ENCODE measurements at places on chromosomes 12 and 14. TPM values are rescaled to one million over a fixed set of nuclear protein-coding genes. Genes with fewer than 3 reads are reported as not detected.

- no peaks in the 10 kb centered on the region for H3K27me3 ChIP-seq
- no peak overlapping the region for H3K4me3 ChIP-seq
- no peaks in the 10 kb centered on the region for H3K36me3 ChIP-seq
- H3K4me1 ChIP-seq = no peaks in the 10 kb centered on the region
Measured at GRCh38 chr12:93339695-93340094, 38.0 kb upstream of the NUDT4 start.

DNA sequence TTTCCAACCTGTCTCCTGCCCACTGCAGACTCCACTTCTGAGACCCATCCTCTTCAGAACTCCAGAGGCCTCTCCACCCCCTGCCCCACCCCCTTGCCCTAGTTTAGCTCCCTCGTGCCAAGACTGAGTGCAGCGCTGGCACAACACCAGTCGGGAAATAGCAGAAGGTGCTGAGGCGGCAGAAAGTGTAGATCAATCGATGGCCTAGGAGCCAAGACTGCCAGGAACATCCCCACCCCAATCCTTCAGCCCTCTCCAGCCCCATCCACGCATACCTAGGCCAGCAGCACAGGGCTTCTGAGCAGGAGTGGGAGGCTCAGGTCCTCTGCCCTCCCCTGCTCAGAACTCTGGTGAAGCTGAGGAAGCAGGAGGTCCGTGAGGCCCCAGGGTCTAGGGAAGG, 1.1 kb downstream of the CPNE6 start:
- H3K4me3 ChIP-seq = no peak overlapping the region
- H3K27ac ChIP-seq = no peak overlapping the region
- H3K27me3 ChIP-seq = no peaks in the 10 kb centered on the region

DNA sequence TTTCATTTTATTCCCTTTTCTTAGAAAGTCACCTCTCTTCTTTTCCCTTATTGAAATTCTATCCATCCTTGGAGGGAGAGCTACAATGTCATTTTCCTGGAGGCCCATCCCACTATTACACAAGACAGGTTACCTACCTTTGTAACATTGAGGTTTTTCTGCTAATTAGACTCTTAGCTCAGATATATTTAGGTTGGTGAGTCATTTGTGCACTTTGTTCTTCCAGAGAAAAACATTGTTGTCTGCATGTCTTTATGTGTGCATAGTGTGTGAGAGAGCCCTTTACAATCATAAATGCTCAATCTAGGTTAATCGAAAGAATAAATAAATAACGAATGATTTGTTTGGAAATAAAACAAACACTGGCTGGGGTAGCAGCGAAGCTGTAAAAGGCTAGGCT, 191.8 kb downstream of the DACT1 start:
- no peaks in the 10 kb centered on the region for H3K36me3 ChIP-seq
- DNase-seq = no peak
- H3K27ac ChIP-seq = no peak overlapping the region

DNA sequence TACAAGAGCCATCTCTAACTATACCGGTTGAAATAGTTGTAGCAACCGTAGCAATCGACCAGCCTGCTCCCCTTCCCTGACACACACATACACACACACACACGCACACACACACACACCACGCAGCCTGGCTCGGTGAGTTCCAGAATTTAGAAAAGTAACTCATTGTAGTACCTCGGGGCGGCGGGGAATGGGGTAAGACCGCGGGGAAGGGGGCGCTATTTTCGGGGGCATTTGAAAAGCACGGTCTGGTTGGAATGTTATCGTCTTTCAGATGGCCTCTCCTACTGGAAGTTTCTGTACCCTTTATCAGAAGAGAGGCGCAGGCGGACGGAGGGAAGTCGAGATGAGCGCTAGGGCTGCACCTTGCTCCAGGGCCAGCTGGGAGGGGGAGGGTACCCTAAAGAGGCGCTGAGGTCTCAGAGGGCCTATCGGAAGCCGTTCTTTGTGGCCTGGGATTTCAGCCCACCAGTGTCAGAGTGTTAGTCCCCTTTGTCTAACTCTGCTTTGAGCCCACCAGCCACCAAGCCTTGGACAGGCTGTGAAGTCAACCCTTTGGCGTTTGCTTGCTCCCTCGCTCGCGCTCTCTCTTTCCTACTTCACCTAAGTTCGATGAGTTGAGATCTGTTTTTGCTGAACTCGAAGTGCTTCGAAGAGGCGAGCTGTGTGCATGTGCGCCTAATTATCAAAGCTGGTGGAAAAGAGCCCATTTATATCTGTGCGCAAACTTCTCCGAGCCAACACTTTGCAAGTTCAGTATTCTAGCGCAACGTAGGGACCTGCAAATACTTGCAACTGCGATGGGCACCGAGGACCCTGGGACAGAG, 837 bp downstream of the COL2A1 start:
- peaks cover 3% of the 10 kb centered on the region for H3K36me3 ChIP-seq
- peaks cover 34% of the 10 kb centered on the region for H3K4me1 ChIP-seq
- H3K27me3 ChIP-seq = peaks cover 85% of the 10 kb centered on the region
- peak overlapping the region; percentile 90 for H3K4me3 ChIP-seq

GRCh38 chr12:40202095-40203059, 22.4 kb upstream of the LRRK2 start:
- no peak overlapping the region for H3K27ac ChIP-seq
- no peak overlapping the region for H3K4me3 ChIP-seq
- H3K4me1 ChIP-seq = no peaks in the 10 kb centered on the region
- no peaks in the 10 kb centered on the region for H3K36me3 ChIP-seq
- peaks cover 10% of the 10 kb centered on the region for H3K27me3 ChIP-seq

ALX1 gene
- not detected for total RNA-seq

SERPINA6 gene
- total RNA-seq = not detected

- no peaks in the 10 kb centered on the region for H3K36me3 ChIP-seq
- H3K27me3 ChIP-seq = no peaks in the 10 kb centered on the region
- H3K4me3 ChIP-seq = no peak overlapping the region
- no peak for DNase-seq
- H3K4me1 ChIP-seq = peaks cover 6% of the 10 kb centered on the region
- H3K27ac ChIP-seq = no peak overlapping the region
Measured at GRCh38 chr14:51182131-51182565, 57.9 kb upstream of the TMX1 start.

- peaks cover 17% of the 10 kb centered on the region for H3K4me1 ChIP-seq
- H3K36me3 ChIP-seq = no peaks in the 10 kb centered on the region
- no peak overlapping the region for H3K4me3 ChIP-seq
- H3K27ac ChIP-seq = no peak overlapping the region
- no peaks in the 10 kb centered on the region for H3K27me3 ChIP-seq
Measured at GRCh38 chr12:64568298-64568697, 42.0 kb upstream of the RASSF3 start.

GRCh38 chr14:69439521-69440270, 41.2 kb downstream of the SLC39A9 start:
- peaks cover 18% of the 10 kb centered on the region for H3K36me3 ChIP-seq
- H3K4me3 ChIP-seq = no peak overlapping the region
- no peaks in the 10 kb centered on the region for H3K27me3 ChIP-seq
- DNase-seq = no peak
- H3K27ac ChIP-seq = peak overlapping the region; percentile 41

GAS2L3 gene
- 9.3 TPM for total RNA-seq

GRCh38 chr12:81170072-81170471, 92.2 kb downstream of the ACSS3 start:
- DNase-seq = no peak
- H3K27ac ChIP-seq = no peak overlapping the region
- H3K4me1 ChIP-seq = no peaks in the 10 kb centered on the region
- H3K36me3 ChIP-seq = no peaks in the 10 kb centered on the region
- H3K4me3 ChIP-seq = no peak overlapping the region
- H3K27me3 ChIP-seq = no peaks in the 10 kb centered on the region

DNA sequence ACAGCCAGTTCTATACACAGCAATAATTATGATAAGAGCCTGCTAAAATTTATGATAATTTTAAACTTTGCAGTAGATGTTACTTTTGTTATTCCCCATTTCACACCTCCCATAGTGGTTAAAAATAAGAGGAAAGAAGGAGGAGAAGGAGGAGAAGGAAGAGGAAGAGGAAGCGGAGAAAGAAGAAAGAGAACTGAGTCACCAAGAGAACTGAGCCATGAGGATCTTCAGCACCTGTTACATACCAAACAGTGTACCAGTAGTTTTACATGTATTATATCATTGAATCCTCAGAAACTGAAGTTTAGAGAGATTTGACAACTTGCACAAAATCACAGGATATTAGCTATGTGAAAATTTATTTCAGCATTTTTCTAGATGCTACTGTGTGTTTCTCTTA, 3.9 kb downstream of the CD163 start:
- no peaks in the 10 kb centered on the region for H3K36me3 ChIP-seq
- H3K4me3 ChIP-seq = no peak overlapping the region
- peaks cover 44% of the 10 kb centered on the region for H3K27me3 ChIP-seq
- DNase-seq = no peak

DNA sequence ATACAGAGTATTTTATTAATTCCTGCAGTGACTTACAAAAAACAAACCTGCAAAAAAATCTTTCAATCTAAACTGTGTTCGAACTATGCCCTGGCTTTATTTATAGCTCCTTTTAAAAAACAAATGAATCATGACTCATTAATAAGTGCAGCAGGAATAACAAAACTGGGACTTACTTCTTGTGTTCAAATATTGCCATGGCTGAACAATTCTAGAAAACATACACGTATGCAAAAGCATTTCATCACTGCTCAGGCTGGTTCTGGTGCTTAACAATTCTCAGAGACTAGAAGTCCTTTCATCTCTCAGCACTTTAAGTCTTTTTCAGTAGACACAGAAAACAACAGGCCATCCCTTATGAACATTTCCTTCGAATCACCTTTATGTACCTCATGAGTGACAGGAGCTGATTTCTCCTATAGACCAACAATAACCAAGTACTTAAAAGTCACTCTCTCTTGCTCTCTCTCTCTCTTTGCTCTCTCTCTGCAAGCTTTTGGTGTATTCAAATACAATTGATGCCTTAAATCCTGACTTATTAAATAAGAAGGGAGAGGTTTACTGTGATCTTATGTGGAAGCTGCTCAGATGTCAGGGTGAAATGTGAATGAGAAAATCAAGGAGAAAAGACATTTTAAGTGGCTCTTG, 268.8 kb downstream of the TTC8 start:
- H3K4me3 ChIP-seq = no peak overlapping the region
- H3K4me1 ChIP-seq = no peaks in the 10 kb centered on the region
- DNase-seq = no peak
- H3K36me3 ChIP-seq = no peaks in the 10 kb centered on the region
- no peak overlapping the region for H3K27ac ChIP-seq

DNA sequence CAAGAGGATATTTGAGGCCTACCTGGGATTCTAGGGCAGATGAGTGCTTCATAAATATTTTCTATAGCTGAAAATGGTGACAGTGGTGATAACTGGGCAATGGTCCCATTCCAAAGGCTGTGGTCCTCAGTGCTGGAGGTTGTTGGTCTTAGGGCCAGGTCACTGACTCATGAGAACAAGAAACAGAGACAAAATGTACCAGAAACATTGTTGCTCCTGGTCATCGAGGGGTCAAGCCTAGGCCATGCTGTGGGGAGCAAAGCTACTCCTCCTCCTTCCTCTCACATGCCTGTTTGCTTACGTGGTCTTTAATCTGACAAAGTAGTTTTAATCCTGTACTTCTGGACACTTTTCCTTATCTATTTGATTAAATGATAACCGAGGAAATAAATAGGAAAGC, 33.8 kb downstream of the ERG28 start:
- H3K27ac ChIP-seq = no peak overlapping the region
- no peaks in the 10 kb centered on the region for H3K36me3 ChIP-seq

DNA sequence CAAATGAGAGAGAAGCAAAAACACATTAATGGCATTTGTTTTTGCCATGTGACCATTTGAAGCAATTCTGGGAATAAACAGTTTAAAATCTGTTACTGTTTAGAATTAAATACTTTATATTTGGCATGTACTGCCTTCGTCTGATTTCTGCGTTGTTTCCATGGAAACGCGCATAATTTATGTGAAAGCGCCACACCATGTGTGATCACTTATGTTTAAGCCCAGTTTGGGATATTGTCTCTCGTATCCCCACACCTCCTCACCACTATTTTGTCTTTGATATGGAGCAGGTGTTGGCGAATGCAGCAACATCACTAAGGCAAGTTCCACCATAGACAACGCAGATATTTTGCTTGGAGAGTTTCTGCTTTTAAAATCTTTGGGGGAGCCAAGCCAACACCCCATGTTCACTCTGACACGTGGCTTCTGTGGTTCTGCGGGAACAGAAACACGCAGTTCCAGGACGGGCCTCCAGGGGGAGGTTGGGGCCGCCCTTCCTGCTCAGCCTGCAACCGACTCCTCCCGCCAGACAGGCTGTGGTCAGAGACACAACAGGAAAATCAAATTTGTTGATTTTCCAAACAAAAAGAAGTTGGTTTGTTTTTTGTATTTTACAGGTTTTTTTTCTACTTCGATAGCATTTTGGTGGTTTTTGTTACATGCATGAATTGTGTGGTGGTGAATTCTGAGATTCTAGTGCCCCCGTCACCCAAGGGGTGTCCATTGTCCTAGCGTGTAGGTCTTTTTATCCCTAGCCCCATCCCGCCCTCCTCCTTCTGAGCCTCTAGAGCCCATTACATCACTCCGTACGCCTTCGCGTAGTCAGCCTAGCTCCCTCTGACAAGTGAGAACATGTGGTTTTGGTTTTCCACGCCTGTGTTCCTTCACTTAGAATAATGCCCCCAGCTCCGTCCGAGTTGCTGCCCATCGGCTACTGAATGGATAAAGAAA, 101.9 kb upstream of the SFSWAP start:
- H3K27me3 ChIP-seq = no peaks in the 10 kb centered on the region
- H3K27ac ChIP-seq = no peak overlapping the region
- H3K4me3 ChIP-seq = no peak overlapping the region
- DNase-seq = peak; percentile 68
- no peaks in the 10 kb centered on the region for H3K36me3 ChIP-seq

DNA sequence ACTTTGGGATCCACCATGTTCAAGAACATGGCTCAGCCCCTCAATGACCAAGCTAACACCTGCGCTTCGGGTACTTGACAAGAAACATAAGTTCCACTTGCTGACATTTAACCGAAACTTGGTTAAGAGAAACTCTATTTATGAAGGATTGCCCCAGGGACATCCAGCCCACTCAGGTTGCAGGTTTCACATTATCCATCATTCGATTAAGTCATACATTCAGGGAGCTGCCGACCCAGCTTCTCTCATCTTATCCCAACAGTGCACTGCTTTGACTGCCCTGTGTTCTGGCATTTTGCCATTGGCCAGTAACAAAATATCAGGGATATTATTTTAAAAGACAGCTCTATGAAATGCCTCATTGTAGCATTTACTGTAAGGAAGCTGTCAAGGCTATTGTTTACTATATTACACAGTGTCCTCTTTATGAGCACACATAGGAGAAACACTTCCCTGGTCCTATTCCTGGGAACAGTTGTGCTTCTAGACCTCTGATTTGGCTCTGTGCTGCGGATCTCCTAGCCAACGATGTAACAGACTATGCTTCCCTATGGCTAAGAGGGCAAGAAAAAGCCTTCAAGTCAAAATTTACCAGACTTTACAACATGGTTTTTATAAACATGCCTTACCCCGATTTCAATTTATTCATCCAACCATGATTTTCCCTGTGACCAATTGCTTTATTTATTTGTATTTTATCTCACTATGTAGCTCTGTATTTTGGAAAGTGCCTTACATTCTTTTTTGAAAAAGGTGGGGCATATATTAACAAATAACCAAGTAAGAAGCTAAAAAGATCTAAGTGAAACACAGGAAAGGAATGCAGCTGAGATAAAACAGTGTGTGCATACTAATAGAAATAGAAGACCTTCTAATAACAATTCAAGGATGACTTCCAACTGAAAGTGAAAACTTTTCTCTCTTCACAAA, 109.3 kb downstream of the ITPR2 start:
- no peaks in the 10 kb centered on the region for H3K36me3 ChIP-seq
- no peaks in the 10 kb centered on the region for H3K27me3 ChIP-seq
- no peak overlapping the region for H3K4me3 ChIP-seq
- no peak overlapping the region for H3K27ac ChIP-seq

- no peaks in the 10 kb centered on the region for H3K36me3 ChIP-seq
- no peak overlapping the region for H3K4me3 ChIP-seq
- no peaks in the 10 kb centered on the region for H3K4me1 ChIP-seq
- no peak for DNase-seq
Measured at GRCh38 chr12:129779033-129779432, 124.8 kb downstream of the TMEM132D start.

EIF2S3B gene
- total RNA-seq = 1.2 TPM

MON2 gene
- total RNA-seq = 36.0 TPM

Measured in activated T-cell treated with anti-CD3 and anti-CD28 coated beads, Interleukin-2, amount 50 U/mL, for 72 hours (primary cell).